ENCODE measurements at places on chromosomes 4 and X.

GRCh38 chr4:113646442-113646822, 115.1 kb downstream of the CAMK2D start:
- peak; percentile 30 for DNase-seq

- DNase-seq, result peak; percentile 59
Observed at GRCh38 chr4:165394275-165394674, 15.5 kb downstream of the CPE start.

DNA sequence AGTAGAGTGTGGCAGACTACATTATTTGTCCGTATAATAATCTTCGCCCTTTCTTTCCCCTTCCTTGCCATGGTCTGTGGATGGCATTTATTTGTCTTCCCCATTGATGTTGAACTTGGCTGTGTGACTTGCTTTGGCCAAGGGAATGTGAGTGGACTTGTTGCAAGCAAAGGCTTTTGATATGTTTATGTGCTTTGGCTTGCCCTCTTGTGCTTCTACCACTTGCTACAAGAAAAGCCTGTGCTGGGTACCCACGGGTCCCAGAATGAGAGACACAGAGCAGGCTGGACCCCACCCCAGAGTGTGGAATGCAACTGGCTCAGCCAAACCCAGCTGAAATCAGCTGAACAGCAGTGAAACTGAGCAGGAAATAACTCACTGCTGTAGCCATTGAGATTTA, 63.0 kb downstream of the FAM184B start:
- no peak for DNase-seq

DNA sequence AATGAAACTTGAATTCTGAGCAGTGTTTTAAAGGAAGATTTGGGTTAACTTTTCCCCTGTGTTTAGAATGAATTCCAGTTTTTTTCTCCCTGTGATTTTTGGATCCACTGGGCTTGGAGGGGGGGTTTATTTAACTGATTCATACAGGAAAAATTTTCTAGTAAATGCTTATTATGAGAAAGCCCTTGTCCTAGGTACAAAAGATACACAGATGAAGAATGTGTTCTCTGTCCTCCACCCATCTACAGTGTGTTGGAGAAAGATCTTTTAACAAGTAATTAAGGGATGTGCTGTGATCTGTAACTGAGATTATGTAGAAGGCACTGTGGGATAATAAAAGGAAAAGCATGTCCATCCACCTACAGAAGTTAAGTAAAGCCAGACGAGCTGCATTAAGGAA, 103.9 kb downstream of the STIM2 start:
- no peak for DNase-seq

DNA sequence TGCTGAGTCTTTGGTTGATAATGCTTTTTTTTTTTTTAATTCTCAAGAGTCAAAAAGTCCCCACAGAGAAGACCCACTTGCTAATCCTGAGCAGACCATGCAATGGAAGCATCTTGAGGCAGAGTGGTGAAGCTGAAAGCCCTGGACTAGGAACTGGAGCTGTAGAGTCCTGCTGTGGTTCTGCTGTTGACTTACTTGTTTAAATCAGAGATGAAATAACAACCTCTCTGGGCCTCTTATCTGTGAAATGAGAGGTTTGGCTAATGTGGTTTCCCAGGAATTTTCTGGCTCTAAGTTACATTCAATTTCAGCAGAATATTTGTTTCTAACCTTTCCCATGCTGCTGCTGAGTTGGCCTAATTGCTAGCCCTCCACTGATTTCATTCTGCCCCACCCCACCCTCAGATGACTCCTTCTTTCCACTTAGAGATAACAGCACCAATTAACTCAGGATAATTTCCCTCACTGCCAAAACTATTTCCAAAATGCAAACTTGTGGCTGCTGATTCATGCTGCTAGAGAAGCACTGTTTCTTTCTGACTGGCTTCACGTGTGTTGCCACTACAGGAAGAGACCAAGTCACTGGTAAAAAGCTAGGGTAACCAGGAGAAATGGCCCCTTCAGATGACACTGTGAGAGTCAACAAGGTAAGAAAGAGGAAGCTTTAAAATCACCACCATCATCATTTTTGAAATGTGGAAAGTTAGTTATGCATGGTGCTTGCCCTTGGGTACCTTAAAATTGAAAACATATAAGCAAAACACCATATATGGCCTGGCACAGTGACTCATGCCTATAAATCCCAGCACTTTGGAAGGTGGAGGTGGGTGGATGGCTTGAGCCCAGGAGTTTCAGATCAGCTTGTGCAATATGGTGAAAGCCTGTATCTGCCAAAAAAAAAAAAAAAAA, 326.4 kb downstream of the DCHS2 start:
- peak; percentile 93 for DNase-seq

DNA sequence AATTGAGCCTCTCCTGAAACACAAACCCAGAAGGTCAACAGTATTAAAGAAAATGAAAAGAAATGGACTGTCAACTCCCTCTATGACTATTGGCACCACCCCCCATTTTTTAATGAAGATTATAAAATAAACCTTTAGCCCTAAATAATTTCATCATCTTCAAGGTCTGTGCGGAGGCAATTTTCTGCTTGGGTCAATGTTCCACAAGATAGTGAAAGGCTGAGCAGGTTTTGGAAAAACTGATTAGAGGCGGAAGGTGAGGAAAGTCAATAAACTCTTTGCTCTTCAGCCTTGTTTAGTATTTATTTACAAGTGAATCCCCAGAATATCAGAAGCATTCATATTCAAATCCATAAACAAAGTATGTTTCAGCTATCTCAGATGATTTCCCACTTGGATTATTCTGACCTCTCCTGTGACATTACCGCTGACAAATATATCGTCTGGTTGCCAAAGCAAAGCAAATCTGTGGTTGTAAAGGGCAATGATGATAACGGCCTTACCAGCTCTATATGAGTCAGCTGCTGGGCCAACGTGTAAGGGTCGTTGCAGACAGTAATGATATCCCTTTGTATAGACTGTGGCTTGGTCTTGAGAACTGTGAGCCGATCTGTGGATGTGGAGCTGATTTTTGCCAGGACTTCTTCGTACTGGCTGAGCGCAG, 24.0 kb downstream of the RASGEF1B start:
- DNase-seq, result no peak

DNA sequence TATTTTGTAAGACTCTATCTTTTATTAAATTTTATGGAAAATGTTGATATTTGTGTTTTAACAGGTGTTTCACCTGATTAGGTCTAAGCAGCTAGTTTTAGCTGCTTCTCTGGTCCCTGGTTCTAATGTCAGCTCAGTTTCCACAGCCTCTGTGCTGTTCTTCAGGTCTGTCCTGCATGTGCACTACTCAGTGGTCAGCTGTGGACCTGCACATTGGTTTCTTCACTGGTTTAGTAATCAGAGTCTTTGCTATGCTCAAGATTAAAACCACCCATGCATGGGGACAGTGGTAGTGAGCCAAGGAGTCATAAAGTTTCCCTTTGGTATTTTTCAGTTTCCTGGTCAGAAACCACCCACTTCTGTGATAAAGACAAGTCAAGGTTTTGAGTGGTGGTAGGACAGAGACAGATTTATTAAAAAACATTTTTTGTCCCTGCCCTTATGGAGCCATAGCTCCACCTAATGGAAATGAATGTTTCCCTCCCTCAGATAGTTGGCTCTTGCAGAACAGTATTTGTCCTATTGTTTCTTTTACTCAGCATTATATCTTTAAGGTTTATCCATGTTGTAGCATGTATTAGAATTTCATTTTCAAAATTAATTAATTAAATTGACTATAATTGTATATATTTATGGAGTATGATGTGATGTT, 36.8 kb upstream of the VBP1 start:
- peak; percentile 15 for DNase-seq

DNA sequence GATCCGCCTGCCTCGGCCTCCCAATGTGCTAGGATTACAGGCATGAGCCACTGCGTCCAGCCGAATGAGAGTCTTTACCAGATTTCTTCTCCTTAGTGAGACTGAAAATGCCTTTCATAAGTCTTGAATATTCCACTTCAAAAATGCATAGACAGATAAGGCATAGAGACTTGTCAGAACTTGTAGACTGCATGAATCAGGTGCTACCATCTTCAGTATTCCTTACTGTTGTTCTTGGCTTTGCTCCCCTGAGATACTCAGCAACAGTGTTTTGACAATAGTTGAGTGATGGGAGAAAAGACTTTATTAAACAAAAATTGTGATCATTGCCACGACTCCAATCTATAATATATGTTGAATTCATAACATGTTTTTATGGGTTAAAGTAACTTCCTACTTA, 11.0 kb downstream of the TKTL2 start:
- peak; percentile 64 for DNase-seq

- DNase-seq, result peak; percentile 73
Observed at GRCh38 chr4:182297659-182298058, 54.5 kb downstream of the TENM3 start.

DNA sequence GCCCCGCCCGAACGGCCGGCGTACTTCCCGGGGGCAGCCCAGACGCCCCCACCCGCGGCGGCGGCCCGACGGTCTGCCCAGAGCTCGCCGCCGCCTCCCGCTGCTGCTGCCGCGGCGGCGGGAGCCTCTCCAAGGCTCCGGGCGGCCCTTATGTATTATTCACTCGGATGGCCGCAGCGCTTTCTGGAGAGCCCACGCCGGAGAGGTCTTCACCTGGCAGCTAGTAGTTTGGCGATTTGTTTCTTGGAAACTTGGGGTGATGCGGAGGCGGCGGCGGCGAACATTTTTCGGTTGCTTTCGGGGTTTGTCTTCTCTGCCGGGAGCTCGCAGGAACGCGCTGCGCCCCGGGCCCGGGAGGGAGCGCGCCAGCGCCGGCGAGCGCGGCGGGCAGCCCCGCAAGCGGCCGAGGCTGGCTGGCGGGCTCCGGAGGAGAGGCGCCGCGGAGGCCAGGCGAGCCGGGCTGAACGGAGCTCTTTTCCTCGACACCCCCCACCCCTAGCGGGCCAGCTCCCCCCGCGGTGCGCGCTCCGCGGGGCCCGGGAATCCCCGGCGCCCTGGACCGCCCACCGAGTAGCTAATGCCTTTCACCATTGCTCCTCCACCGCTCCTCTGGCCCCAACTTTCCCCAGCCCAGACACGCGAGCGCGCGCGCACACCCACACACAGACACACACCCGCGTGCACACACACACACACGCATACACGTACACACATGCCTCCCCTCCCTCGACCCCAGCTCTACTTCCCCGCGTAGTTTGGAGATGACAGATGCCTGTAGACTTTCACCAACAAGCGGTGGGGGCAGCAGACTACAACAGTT, 113.5 kb downstream of the DHX15 start:
- no peak for DNase-seq

DNA sequence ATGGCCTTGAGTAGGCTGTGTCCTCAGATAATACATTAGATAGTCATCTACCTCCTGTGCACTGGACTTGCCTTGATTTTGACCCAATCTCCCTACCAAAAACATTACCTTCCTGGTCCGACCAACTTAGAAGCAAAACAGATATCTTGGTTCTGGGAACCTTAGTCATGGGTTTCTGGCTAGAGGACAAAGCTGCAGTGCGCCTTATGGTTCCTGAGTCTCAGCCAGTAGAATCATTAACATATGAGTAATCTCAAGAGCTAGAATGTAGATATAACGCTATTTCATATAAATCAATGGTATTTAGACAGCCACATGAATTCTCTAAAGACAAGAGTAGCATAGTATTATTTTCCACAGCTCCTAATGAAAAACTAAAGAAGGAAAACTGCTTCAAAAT, 83.1 kb downstream of the GRIA3 start:
- no peak for DNase-seq

DNA sequence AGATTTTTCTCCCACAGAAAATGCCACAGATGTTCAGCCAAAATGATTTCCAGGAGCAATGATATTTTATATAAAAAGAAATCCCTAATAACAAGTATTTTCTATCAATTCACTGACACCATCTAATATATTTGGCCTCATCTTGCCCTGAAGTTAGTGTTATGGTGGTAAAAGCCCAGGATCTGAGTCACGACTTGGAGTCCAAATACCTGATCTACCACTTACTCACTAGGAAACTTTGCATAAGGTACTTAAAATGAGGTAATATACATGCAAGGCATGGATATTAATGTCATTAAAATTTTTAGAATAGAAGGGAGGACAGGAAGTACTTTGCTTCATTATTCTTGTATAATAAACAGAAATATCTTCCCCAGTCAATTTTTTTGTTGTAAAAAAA, 16.3 kb downstream of the PPP3CA start:
- no peak for DNase-seq

DNA sequence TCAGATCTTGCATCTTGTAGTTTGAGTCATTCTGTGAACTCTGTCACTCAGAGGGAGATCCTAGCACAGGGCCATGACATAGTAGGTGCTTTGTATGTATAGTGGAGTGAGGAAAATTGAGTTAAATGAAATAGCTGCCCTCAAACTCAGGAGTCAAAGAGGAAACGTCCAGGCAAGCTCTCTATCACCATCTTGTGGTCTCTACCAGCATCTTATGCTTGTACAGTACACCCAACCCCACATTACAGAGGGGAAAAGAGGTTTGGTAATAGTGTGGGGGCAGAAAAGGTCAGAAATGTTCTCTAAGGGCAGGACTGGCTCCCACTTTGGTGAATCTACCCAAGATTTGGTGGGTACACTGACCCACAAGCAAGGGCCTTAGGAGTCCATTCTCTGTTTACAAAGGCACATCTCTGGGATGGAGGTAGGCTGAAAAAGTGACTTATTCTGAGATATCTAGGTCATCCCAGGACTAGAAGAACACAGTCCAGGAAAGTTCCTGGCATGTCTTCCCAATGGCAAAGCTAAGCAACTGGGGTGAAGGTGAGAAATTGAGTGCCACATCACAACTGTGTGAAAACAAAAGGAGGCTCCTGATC, 131.8 kb downstream of the OR13H1 start:
- peak; percentile 50 for DNase-seq

DNA sequence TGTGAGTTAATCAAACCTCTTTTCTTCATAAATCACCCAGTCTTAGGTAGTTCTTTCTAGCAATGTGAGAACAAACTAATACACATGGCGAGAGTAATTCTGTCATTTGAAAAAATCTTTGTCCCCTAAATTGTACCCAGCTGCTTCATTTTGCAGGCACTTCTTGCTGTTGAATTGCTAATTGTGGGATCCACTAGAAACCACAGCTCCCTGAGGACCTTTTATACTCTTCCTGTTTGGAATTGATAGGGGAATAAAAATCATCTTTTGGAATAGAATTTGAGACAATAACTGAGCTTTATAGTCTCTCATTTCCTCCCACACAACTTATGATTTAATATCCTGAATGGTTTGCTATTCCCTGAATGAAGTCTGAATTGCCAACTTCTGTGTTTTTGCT, 170.2 kb downstream of the PACRGL start:
- DNase-seq, result no peak

- peak; percentile 47 for DNase-seq
Observed at GRCh38 chr4:109721033-109721432, 8.8 kb downstream of the PLA2G12A start.

DNA sequence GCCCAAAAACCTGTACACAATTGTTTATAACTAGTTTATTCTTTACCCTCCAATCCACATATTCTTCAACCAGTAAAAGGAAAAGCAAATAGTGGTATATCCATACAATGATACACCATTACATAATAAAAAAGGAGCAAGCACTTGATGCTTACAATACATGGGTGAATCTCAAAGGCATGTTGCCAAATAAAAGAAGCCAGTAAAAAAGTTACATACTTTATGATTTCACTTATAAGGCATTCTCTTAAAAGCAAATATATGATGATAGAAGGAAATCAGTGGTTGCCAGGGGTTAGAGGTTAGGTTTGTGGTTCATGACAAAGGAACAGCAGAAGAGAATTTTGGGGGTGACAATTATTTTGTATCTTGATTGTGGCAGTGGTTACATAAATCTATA, 896.1 kb upstream of the LCORL start:
- no peak for DNase-seq

GRCh38 chrX:96683997-96684338, 674 bp upstream of the DIAPH2 start:
- no peak for DNase-seq

Measured in MCF 10A (cell line).